Activated T-helper 2 cell treated with anti-CD3 and anti-CD28 coated beads, Interferon-gamma antibody, Interleukin-2, Interleukin-4, amounts not matched to agents 10 μg/mL and 5 μg/mL and 100 μg/mL, durations not matched to agents 14 hours and 24 hours and 36 hours (primary cell): ENCODE measurements at places on chromosomes 6 and 20. TPM values are rescaled to one million over a fixed set of nuclear protein-coding genes. Genes with fewer than 3 reads are reported as not detected.

- DNase-seq: no peak
These were observed 138.4 kb downstream of the KCNQ5 start for GRCh38 chr6:72760114-72760793.

DNA sequence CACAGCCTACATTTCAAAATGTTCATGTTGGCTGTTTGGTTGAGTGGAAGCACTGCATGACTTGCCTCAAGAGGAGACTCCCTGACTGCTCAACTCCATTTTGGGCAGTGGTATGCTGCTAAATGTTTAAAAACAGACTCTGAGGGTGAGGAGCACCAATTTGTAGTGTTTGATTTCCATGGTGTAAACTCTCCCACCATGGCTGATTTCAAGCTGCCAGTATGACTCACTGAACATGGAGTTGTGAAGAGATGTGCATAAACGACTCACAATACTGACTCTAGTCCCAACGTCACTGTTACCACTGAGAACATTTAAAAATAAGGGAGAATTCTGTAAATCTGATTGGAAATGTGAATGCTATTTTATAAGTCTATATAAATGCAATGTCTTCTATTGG is 70.4 kb downstream of the BACH2 start:
- no peak for DNase-seq

DNA sequence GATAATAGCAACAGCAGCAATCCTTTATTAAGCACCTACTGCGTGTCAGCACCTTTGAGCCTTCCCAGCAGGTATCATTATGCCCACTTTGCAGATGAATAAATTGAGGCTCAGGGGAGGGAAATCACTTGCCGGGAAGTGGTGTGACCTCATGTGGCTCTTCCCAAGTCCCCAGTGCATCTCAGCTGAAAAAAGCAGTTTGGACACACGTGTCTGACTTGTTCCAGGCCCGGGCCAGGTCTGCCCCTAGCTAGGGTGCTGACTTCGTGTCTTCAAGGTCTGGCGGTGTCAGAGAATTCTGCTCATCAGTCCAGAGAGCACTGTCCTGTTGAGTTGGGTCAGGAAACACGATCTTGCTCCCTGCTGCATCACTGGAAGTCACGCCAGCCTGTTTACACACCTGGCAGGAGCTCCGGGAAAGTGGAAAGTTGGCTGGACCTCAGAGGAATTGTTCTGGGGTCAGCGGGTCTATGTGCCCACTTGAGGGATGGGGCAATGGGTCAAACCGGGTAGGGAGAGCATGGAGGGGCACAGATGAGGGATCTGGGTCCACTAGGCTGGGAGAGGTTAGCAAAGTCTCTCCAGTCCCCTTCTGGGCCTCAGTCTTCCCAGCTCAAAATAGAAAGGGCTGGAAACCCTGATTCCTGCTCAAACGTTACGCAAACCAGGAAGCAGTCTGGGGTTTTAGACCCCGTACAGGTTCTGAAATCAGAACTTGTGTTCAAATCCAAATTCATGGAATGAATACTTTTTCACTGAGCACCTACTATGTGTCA is 10.5 kb downstream of the SLC13A3 start:
- no peak for DNase-seq

PLCG1 gene
- 174 and 187 TPM in 2 replicates for total RNA-seq

CST7 gene
- total RNA-seq: 115 and 121 TPM in 2 replicates

TREM1 gene
- total RNA-seq: not detected in 2 replicates

PAX1 gene
- not detected in 2 replicates for total RNA-seq
